Ecto neural progenitor cell (in vitro differentiated cells): ENCODE measurements at places on chromosomes 1 and 21.

DNA sequence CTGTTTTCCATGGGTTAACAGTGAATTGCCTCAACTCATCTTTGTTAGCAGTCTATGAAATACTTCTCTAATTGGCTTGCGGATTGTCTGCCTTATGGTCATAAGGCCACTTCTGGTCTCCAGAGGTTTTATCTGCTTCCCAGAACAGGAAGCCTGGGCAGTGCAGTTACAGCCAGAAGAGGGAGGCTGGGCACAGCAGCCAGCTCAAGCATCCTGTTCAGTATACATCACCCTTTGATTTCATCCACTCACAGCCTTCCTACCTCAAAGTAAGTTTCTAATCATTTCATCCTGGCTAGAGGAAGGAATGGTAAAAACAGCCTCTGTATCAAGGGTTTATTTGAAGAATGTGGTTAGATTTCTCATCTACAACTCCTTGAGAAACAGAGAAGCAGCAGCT lies 311.5 kb upstream of the DEPDC1 start:
- no peak for DNase-seq

GRCh38 chr1:79848316-79848715 lies 841.8 kb upstream of the ADGRL4 start:
- DNase-seq = no peak

DNA sequence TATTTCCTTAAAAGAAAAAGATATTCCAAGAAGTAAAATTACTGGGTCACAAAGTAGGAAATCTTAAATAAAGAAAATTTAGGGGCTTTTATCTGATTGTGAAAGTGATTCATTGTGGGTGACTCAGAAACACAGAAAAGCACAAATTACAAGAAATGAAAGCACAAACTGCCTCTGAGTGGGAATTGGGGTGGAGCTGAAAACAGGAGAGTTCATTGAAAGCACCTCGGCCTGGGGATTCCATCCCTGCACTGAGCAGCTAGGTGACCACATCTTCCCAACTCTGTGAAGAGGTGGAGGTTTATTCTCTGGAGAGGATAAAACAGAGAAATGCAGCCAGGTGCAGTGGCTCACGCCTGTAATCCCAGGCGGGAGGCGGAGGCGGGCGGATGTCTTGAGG lies 7.4 kb downstream of the GJA4 start:
- peak; percentile 23 for DNase-seq

DNA sequence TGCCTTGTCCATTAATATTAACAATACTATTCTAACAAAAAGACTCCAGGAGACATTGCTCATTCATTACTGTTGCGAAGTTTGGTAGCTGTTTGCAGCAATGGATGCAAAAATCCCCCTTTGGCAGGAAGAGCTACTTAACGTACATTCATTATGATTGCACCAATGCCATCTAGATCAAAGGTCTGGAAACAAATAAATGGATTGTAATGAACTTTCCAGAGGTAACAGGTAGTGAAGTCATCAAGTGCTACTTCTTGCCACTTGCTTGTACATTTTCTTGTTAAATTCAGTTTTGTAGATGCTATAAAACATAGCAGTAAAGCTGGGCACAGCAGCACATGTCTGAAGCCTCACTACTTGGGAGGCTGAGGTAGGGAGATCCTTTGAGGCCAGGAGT lies 93.9 kb downstream of the DDAH1 start:
- DNase-seq = no peak

DNA sequence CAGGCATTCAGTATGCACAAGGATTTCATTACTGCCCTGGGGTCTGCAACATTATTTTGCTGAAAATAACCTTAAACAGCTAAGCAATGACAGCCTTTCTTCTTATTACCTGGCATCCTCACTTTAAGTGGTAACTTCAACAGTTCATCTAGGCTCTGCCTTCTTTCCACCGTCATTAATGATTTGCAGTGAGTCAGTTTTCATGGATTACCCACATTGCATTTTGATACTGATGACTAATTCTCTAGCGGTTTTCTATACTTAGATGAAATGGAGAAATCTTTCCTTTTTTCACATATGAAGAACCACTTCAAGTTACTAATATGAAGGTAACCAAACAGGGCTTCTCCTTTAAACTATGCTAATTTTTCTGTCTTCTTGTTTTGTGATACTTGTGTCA lies 226.9 kb upstream of the TMPRSS15 start:
- DNase-seq = no peak
